ENCODE measurements at places on chromosomes 11 and 22.

- DNase-seq = no peak
These were observed 16.9 kb upstream of the C22orf42 start for GRCh38 chr22:32175683-32176644.

DNA sequence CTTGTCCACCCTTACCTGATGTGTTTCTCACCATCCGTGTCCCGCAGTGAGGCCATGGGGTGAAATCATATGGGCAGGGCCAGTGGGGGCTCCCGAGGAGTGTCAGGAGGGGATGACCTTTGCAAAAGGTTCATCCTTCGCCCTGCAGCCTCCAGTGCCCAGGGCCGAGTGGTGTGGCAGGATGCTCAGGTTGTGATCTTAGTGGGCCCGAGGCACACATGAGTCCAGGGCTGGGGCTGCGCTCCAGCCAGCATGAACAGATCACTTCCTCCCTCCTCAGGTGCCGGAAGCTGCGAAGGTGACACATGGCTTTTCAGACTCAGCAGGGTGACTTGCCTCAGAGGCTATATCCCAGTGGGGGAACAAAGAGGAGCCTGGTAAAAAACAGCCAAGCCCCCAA lies 2.8 kb upstream of the FKBP2 start:
- DNase-seq = no peak

DNA sequence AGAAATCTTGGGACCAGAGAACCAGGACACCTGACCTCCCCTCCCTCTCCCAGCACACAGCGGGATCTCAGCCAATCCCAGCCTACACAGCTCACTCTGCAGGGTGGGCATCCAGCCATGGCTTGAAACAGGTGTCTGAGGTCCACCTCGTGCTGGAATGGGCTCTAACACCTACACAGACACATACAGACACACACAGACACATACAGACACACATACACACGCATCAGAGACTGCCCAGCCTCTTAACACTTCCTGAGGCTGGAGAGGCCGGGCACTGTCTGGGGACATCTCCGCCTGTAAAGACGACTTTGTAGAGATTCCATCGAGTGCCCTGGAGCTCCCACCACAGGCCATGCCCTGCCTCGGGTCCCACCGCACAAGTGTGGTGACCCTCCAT lies 36.7 kb downstream of the CAPN1 start:
- no peak for DNase-seq

DNA sequence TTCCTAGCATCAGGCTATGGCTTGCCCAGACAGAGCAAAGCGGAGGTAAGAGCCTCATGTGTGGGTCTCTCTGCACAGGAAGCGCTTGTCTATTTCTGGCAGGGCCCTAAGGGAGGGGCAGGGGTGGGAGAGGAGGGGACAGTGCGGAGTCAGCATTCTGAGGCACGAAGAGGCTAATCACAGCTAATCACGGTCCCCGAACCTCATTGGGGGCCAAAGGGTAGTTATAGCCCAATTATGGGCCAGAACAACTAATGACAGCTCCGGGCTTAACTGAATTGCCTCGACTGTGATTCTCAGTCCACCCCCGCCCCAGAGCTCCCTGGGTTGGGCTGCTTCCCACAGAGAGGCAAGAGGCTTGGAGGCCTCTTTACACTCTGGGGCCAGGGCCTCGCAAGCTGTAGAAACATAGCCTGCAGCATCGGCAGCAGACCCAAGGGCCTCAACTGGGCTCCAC lies 72.7 kb upstream of the PRDM11 start:
- DNase-seq = no peak

DNA sequence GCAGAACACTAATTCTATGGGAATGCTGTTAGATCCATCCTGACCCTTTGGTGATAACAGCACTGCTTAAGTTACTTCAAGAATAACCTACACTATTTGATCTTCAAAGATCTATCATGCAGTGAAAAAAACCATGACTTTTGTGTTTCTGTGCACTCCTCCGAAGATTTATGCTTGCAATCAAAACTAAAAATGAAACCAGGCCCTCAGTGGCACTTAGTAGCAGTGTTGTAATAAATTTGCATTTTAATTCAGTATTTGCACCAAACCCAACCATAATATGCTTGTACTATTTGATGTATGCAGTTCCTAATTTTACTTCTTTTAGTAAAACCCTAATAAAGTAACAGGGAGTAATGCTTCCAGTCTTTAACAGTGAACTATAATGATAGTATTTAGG lies 130.7 kb downstream of the SOX6 start:
- no peak for DNase-seq

GRCh38 chr11:13567551-13567950 lies 71.8 kb upstream of the PTH start:
- no peak for DNase-seq

GRCh38 chr11:706439-706956 lies 467 bp downstream of the EPS8L2 start:
- DNase-seq = peak; percentile 56

DNA sequence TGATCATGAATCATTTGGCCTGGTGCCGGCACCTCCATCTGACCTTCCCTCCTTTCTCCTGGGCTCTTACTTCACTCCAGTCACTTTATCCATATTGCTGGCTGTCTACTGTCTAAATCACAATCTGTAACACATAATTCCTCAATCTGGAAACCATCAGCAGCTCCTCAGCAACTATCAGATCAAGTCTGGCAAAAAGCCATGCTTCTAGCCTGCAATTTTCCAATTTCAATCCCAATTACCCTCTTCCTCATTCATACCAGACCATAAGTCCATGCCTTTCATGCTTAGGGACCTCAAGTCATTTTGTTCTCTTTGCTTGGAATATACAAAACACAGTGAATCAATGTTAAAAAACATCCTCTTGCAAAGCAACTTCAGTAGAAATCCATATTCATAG lies 882.8 kb upstream of the ANO3 start:
- no peak for DNase-seq

DNA sequence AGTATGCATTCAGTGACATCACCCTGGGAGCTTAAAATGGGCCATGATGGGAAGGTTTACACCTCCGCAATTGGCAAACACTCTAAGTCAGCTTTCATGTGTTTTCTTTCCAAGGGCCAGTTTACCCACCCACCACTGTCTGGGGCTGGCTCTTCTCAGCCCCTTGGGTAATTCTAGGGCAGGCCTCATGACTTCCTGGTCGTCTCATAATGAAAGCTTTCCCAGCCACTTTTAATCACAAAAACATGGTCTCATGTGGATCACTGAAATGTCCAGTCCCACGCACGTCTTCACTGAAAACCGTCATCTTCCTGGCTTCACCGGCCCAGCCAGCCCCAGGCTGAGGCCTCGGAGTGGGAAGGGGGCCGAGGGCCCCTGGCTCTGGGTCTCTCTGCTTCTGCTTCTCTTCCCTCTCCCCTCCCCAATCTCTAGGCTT lies 58.5 kb upstream of the ANO1 start:
- peak; percentile 69 for DNase-seq

DNA sequence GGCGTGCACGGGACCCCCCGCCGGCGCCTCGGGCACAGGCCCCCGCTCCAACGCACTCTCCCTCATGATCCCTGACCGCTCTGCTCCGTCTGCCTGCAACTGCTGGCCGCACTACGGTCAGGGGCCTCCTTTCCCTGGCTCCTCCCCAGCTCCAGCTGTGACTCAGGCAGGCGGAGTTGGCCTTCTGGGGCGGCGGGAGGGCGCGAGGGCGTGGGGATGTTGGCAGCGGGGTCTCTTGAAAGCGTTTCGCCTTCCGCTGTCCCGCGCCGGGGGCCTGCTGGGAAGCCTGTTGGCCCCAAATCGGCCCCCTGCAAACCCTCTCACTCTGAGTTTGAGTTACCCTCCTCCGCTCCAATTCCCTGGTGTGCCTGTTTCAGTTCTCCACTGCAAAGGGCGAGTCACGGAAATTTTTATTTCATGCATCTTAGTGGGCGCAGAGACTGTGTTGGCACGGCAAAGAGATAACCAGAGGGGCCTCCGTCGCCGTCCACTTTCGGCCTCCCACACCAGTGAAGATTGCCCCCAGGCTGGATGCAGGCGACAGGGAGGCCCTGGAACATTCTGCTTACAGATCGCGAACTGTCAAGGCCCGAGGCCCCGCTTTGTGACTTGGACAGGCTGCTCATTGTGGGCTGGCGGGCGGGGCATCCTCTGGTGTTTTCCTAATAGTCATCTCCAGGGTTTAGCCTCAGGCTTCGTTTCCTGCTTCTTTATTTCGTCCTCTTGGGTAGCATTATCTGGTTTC lies at the start of gene CAVIN3:
CAVIN3 (minus strand) TSS at position 91 of the 745 bp plus-strand sequence; CDS start at position 66, 25 bp downstream.
- peak; percentile 88 for DNase-seq

DNA sequence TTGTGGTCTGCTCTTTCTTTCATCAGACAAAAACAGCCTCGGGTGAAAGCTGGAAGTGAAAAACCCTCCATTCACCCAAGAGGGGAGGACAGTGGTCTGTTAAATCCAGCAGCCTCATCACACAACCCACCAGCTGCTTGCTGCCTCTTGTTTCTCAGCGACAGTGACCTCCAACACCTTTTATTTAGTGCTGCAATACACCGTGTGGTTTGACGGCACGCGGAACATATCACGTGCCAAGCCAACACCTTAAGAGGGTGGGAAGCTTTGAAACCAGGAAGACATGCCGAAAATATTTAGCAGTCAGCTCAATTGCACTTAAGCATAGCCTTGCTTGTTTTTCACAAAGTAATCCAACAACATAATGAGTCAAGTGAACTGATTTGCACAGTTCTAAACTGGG lies 39.8 kb upstream of the POGLUT3 start:
- DNase-seq = no peak

DNA sequence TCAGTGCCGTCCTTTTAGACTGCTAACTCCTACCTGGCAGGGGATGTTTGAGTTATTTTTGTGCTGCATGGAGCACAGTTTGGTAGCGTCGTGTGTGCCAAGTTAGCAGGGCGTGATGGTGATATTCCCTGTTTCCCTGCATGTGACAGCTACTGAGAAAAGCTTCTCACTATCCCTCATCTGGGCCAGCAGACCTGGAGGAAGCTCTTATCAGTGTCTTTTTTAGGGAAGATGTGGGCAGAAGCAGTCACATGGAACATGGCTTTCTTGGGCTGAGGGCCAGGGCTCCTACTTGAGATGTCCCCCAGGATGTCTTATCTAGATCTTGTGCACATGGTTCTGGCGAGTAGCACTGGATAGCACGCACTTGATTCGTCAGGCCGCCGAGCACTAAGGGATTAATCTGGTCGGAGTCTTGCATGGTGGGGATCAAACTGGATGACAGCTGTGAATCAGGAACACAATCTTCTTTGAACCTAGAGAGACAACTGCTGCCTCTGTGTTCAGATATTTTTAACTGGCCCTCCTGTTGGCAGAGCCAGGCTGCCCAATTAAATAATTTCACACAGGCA lies 33.8 kb downstream of the TECTA start:
- DNase-seq = no peak

GRCh38 chr22:29201782-29202181 lies 3.9 kb upstream of the EMID1 start:
- no peak for DNase-seq

- no peak for DNase-seq
These were observed 25.7 kb upstream of the TMPRSS4 start for GRCh38 chr11:118051136-118051610.

DNA sequence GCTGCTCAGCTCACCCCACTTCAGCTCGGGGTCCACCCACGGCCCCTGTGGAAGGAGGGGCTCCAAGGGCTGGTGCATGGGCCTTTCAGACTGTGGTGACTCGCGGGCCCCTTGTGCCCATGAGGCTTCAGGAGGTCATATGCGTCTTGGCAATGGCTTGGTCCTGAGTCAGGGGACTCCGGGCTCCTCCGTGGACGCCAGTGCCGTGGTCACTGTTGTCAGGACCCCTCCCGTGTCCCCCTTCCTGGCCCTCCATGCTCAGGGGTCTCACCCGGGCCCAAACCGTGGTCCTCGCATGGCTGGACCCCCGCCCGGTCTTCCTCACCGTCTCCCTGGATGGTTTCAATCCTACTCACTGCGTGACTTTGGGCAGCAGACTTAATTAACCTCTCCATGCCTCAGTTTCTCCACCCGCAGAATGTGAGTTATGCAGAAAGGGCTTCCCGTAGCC lies 436.4 kb downstream of the TBC1D22A start:
- no peak for DNase-seq

DNA sequence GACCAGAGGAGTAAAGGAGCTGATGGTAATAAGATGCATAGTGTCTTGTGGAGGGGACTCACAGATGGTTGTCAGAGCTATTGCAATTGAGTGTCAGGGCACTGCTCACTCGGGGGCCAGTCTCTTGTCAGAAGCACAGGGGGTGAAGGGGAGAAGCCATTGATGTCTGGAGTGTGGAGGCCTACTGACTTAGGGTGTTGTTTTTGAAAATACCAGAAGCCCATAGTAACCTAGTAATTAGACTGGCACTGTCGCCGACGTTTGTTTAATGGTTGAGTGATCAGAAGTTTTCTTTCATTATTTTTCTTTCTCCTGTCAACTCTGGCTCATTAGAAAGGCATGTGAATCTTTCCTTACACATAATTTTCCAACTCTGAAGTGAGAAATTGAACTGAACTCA lies 151.6 kb upstream of the TENM4 start:
- DNase-seq = no peak

GRCh38 chr11:70733327-70734325 lies 335.3 kb downstream of the CTTN start:
- DNase-seq = no peak

DNA sequence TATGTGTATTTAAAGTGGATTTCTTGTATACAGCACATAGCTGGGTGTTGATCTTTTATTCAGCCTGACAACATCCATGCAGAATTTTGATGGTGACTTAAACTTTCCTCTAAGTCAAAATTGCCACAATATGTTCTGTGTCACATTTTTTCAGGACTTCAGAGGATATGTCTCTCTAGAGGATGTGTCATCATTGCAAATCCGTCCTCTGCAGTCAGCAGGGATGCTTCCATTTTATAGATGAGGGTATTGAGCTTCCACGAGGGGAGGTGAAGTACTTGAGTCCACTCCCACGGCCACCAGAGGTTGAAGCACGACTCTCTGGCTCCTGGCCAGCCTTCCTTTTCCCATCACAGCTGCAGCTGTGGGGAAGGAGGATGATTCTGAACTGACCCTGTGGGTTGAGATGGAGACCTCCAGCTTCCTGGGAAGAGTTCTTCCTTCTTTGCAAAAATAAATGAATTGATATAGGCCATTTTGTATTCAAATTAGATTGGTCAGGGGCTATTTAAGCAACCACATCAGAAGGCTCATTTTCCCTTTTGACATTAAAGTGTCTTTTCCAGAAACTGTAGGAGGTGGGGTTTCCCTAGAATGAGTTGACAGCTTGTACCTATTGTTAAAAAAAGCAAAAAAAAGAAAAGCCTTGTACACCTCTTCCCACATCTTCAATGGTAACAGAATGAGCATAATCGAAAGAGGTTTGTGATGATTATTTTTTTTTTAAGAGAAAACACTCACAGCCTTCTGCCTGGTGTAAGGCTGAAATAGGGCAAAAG lies 55.2 kb upstream of the MYEOV start:
- no peak for DNase-seq

DNA sequence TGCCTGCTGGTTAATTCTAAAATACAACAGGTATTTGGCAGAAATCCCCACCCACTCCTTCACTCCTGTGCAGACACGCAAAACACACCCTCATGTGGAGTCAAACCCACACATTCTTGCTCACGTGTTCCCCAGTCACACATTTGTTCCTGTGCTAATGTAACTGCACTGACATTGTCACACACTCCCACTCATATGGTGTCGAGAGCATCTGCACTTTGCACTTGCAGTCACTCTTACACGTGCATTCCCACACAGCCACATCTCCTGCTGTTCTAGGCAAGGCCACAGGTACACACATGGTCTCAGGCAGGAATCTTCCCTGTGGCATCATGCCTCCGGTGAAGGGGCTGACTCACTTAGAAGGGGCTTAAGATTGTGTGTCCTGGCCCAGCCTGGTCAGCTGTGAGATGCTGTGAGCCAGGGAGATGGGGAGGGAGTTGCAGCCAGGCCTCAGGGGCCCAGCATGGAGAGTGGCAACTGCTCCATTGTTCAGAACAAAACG lies 395.0 kb downstream of the TENM4 start:
- peak; percentile 55 for DNase-seq

- no peak for DNase-seq
These were observed 6.7 kb downstream of the LRFN4 start for GRCh38 chr11:66863428-66864125.

Data from fibroblast of mammary gland (primary cell).